Activated CD8-positive, alpha-beta T cell treated with anti-CD3 and anti-CD28 coated beads for 36 hours (primary cell): ENCODE measurements at places on chromosomes 7 and 10. TPM values are rescaled to one million over a fixed set of nuclear protein-coding genes. Genes with fewer than 3 reads are reported as not detected.

The PNLIP gene
- total RNA-seq: not detected

DNA sequence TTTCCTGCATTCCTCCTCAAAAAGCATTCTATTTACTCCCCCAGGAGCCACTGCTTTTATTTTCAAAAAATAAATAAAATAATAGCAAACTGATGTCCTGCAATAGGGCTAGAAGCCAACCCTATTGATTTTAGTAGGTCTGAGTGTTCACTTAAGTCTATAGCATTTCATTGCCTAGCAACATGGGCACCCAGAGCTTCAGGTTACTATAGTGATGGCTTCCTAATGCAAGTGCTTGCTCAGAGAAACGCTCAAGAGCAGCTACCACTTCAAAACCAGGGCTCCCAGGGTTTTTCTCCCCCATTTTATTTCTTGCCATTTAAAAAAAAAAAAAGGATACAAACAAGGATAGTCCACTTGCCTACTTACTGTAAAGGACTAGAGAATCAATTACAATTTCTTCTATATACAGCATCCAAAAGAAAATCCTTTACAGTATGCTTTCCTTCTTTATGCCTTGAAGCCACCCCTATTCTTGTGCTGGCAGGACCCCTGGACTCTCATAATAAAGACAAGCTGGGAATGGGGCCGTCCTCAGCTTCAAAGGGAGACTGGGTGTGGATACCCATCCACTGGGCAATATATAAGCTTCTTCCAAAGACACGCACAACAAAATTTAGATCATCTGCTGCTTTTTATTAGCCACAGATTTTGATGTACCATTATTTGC lies 133.3 kb downstream of the VPS41 start:
- no peak for DNase-seq

The LRGUK gene
- total RNA-seq: not detected

DNA sequence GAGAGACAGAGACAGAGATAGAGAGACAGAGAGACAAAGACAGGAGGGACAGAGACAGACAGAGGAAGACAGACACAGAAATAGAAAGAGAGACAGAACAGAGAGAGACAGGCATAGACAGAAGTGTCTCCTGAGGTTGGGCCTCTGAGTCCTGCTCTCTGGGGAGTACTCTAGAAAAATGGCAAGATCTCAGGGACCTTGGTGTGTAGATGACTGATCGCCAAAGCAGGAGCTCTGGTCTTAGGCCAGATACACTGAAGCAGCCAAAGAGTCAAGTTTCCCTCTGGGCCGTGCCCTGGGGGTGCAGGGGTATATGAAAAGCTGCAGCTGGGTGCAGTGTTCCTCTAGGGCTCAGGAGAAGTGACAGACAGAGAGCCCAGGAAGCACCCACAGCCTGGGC lies 176.6 kb upstream of the TNS3 start:
- DNase-seq: no peak

The RNF32 gene
- total RNA-seq: 0.43 TPM

The COL1A2 gene
- total RNA-seq: 0.56 TPM

- DNase-seq: no peak
These were observed 12.5 kb upstream of the SRGN start for GRCh38 chr10:69075431-69075830.

GRCh38 chr7:2094454-2095045 lies 138.2 kb downstream of the MAD1L1 start:
- DNase-seq: no peak

GRCh38 chr7:98217623-98218582 lies 6.7 kb downstream of the BHLHA15 start:
- no peak for DNase-seq

DNA sequence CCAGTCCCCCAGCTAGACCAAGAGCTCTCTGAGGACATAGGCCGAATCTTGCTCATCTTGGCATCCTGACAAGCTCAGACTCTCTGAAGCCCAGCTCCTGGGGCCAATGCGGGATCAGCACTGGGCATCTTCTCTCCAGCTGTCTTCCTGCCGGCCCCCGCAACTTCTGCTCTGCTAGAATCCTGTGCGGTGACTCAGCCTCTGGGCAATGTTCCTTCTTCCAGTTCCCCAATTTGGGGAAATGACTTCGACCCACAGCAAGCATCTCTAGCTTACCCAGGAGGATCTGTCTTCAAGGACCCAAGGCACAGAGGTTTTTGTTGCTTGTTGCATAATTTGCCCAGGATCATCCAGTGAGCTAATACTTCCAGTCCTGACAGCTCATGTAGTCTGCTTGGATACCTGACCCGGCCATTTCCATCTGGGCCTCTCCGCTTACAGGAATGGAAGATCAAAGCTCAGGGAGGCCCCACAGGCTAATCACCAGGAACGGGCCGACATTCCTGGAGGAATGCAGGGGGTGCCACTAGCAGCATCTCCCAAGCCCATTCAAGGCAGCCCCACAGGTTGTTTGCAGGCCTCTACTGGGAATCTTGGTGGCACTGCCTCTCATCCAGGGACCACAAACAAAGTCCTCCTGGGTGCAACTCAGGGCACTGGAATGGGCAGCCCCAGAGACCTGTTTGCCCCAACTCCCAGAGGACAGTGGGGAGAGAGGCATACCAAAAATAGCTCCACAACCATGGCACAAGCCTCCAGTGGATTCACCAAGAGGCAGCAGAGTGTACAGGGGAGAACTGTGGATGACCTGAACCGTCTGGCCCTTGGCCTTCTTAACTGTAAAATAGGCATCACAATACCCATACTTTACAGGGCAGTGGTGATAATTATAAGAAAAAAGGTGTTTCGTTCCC lies 151.9 kb downstream of the NEURL1 start:
- DNase-seq: no peak

- no peak for DNase-seq
These were observed 111.8 kb downstream of the JAZF1 start for GRCh38 chr7:28068811-28069216.

DNA sequence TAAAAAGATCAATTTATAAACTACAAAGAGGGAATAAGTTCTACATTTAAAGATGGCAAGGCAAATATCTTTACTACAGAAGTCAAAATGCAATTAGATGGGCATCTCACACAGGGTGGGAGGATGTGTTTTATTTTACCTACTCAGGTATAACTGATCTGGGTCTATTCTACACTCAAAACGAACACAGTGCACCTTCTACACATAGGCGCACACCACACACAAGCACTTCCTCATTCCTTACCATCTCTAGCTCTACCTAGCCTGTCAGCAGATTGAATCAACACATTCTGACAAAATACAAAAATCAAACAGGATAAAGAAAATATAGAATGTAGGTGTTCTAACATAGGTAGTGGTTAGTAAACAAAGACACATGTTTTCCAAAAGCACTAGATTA lies 64.8 kb downstream of the SGCE start:
- DNase-seq: no peak

The CPN1 gene
- total RNA-seq: not detected

DNA sequence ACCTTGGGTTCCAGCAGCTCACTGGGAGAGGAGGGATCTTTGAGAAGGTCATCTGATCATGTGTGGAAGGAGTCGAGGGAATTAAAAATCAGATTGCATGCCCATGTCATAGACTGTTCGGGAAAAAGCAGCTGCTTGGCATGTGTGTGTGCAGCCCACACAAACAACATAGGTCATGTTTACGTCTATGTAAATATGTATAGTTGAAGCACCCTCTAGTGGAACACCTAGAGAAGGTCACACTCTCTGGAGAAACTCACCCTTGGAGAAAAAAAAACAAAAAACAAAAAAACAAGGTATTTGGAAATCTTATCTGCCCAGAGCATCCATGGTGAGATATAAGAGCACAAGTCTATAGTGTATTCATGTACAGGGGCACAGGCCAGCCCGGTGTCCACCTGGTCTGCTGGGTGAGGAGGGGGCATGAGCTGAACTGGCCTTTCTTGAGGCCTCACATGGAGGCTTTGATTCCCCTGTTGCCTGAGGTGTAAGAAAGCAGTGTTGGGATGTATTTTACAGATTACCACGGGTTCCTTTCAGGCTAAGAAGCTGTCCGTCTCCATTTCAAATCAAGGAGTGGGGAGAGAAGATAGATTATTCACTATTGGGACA lies 98.0 kb downstream of the NPY start:
- no peak for DNase-seq

DNA sequence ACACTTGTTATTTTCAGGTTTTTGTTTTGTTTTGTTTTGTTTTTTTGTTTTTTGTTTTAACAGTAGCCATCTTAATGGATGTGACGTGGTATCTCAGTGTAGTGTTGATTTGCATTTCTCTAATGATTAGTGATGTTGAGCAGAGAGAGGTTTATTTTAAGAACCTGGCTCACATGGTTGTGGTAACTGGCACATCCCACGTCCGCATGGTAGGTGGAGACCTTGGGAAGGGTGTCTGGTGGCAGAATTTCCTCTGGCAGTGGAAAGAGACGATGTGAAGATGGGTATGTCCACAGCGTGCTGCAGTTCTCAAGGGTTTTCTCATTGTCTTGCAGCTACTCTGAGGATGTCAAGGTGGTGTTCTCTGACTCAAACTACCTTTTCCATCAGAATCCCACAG lies 252.2 kb downstream of the GALNT17 start:
- no peak for DNase-seq
